CD4-positive, alpha-beta T cell treated with Interleukin-6 at 100 ng/mL for 8 hours (primary cell): ENCODE measurements at places on chromosomes 5 and 9.

DNA sequence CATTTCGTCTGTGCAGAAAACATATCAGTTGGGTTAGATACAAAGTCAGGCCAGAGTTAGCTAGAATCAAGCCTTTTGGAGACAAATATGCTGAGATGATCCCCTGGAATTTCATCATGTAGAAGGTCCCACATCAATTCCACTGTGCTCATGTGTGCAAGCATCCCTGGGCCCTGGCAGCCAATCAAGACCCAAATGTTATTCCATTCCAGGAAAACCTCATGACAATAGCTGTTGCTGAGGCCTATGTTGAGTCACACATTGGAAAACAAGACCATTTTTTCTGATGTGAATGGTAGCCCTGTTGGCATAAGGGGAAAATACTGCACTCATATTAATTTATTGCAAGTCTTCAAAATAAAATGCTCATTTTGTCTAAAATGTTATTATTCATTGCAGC is 11.5 kb downstream of the SPOCK1 start:
- no peak for DNase-seq

- no peak for DNase-seq
Observed at GRCh38 chr9:137762414-137763061, 115.0 kb upstream of the CACNA1B start.

GRCh38 chr9:127507751-127508648 is 56.7 kb downstream of the LRSAM1 start:
- DNase-seq, result no peak

DNA sequence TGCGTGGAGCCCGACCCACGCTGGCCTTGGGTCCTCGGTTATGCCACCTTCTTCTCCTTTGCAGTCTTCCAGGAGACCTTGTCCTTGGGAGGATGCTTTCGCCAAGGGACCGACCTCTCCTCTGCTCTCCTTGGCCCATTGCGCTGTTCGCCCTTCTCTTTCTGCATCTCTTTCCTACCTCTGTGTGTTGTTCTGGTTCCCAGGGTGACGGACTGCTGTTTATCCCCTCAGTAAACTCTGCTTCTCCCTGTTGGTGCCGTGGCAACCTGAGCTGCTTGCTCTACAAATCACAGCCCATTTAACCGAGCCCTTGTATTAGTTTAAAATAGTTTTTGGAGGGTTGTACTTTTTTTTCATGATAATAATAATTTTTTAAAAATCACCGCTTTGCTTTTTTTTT is 97.9 kb downstream of the DAPK1 start:
- DNase-seq, result no peak

GRCh38 chr5:164504141-164504772 is 998.8 kb downstream of the MAT2B start:
- no peak for DNase-seq

DNA sequence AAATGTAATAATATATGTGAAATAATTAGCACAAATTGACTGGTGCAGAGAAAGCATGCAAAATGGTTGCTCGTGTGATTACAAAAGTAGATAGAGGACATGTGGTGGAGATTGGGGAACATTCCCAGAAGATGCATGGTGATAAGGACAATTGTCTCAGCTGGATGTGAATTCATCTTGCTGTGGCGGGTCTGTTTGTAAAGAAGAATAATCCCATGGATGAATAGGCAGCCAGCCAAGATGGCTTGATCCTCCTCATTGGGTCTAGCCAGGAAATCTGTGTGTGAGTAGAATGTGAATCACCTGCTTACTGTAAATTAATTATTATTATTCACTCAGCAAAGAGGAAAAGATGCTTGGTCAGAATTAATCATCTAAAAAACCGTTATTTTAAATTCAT is 12.6 kb upstream of the DPYSL3 start:
- DNase-seq, result no peak

DNA sequence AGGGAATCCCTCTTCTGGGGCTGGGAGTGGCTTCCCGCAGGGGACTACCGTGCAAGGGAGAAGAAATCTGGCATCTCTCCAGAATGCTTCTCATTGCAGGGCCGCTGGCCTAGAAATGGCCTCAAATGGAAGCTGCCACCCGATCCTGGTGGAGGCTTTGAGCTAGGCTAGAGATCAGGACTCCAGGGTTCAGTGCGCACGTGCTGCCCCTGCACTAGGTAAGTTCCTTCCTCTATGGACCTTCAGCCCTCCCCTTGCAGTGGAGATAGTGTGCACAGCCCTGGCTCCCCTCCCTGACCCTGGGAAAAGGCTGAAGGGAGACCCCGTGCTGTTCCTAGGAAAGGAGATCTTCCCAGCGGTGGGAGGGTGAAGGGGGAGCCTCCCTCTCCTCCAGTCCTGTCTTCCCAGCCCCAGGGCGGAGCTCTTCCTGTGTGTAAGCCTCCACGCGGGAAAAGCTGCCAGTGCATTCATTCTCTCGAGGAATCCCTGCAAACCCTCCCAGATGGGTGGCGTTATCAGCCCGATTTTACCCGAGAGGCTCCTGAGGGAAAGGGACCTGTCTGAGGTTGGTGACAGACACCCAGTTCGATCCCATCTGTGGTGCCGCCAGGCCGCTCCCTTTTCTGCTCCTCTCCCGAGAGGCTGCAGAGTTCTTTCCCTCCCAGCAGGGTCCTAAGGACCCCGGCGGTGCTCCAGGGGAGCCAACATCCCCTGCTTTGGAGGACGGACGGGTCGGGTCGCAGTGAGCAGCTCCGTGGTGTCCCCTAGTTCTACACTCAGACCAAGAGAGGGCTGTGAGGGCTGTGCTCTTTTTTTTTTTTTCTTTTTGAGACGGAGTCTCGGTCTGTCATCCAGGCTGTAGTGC is 1.4 kb upstream of the CERCAM start:
- no peak for DNase-seq
